ENCODE measurements at places on chromosomes 11 and 22.
A peak's percentile ranks its signal among the peaks of the same experiment; 100 is the strongest.

- DNase-seq, result peak; percentile 92
Measured at GRCh38 chr11:14223636-14224288, 135.2 kb downstream of the RRAS2 start.

DNA sequence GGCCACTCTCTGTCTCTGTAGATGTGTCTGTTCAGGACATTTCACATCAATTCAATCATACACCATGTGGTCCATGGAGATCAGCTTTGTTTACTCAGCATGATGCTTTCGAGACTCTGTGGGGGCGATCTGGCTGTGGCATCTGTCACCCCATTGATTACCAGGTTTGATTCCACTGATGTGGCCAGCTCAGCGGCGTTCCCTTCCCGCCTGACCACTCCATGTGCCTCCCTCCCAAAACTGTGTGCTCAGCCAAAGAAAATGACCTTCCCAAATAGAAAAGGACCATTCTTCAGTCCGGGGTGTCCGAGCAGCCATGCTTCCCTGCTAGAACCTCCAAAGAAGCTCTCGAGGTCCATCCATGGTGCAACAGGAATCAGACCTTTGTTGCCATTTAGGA lies 89.1 kb downstream of the BRD1 start:
- peak; percentile 13 for DNase-seq

GRCh38 chr11:70759846-70760245 lies 361.5 kb downstream of the CTTN start:
- no peak for DNase-seq

DNA sequence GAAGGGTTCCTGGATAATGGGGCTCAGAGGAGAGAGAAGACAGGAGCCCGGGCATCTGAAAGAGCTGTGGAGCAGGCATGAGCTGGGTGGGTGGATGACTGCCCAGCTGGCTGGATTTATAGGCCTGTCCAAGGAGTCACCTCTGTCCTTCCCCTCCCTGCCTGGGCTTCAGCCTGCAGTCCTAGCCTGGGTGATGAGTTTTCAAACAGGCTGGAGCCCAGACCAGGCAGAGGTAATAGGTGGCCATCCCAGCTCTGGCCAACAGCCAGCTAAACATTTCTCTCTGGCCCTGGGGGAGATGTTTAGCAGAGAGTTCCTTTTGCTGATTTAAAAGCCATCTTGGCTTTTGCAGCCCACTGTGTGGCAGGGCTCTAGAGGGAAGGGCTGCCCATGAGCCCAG lies 5.4 kb downstream of the C11orf96 start:
- no peak for DNase-seq

DNA sequence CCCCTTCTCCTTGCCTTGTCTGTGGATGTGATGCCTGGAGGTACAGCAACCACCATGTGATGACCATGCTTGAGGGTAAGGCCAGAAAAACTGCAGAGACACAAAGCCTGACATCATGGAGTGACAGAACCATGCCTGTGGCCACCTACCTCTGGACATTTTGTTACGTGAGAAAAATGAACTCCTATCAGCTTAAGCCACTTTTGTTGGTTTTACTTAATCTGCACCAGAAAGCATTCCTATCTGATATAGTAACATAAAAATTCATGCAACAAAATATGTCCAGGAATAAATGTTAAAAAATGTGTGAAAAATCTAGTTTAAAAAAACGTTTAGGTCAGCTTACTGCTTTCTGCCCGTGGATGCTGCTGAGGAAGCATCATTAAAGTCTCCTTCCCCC lies 42.6 kb upstream of the P4HA3 start:
- no peak for DNase-seq

DNA sequence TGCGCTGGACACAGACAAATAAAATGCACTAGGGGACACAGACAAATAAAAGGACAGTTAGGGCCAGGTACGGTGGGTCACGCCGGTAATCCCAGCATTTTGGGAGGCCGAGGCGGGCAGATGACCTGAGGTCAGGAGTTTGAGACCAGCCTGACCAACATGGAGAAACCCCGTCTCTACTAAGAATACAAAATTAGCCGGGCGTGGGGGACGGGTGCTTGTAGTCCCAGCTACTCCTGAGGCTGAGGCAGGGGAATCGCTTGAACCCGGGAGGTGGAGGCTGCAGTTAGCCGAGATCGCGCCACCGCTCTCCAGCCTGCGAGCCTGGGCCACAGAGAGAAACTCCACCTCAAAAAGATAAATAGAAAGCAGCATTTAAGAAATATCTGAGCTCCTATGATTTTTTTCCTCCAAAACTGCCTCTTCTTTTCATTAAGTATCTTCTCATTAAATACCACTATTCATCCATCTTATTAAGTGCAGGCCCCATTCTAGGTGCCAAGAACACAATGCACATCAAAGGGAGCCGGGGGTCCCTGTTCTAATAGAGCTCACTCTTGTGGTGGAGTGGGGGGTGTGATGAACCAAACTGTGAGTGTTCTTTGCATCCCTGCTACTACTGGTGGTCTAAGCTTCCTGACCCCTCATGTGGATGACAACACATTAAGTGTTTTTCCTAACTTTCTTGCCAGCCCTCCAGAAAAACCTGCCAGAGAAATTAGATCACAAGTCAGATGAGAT lies 766 bp upstream of the ZNHIT2 start:
- no peak for DNase-seq

DNA sequence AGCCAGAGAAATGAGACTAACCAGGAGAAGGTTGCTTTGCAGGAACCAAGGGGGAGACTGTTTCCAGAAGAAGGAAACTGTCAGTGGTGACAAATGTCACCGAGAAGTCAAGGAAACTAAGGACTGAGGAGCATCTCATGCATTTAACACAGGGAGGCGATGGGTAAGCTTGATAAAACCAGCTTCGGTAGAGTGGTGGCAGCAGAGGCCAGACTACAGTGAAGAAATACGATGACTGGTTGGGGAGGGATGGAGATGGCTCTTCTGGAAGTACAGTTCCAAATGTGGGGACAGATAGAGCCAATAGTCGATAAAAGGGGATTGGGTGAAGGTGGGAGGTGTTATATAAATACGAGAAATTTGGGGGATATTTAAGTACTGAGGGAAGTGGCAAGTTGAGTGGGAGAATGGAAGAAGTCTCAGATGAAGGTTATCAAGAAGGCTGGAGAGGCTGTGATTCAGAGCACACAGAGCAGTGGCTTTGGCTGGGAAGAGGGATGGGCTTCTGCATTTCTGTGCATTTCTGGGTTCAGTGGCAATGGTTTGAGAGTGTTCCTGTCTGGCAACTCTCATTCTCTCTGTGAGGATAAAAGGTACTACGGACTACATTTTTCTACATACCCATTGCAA lies 29.2 kb downstream of the SC5D start:
- DNase-seq, result peak; percentile 50

All from eye (tissue), 1 donor.